NCI-H1105 (cell line): ENCODE measurements at places on chromosomes 2 and 18.

- no peak for DNase-seq
Measured at GRCh38 chr2:232459419-232460035, 3.6 kb downstream of the ALPI start.

- DNase-seq, result no peak
Measured at GRCh38 chr2:20349513-20349921, 1.1 kb downstream of the PUM2 start.

GRCh38 chr2:196935432-196935831 lies 8.9 kb upstream of the PGAP1 start:
- no peak for DNase-seq

GRCh38 chr2:94996305-94997100 lies 29.0 kb upstream of the MAL start:
- no peak for DNase-seq

DNA sequence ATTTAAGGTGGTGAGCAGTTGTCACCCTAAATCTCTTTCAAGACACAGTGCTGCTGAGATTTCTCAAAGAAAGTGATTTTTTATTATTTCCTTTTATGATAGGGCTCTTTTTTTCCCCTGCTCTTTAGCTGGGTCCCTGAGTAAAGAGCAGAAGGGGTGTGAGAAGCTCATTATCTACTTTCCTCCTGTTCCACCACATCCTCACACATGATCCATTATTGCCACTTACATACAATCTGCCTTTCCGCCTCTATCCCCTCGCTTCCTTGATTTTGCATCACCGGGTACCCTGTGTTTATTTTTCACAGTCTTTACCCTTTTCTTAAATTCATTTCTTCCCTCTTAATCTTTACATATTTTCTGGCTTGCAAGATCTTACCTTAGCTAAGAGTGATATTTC lies 93.9 kb upstream of the CCDC85A start:
- no peak for DNase-seq

DNA sequence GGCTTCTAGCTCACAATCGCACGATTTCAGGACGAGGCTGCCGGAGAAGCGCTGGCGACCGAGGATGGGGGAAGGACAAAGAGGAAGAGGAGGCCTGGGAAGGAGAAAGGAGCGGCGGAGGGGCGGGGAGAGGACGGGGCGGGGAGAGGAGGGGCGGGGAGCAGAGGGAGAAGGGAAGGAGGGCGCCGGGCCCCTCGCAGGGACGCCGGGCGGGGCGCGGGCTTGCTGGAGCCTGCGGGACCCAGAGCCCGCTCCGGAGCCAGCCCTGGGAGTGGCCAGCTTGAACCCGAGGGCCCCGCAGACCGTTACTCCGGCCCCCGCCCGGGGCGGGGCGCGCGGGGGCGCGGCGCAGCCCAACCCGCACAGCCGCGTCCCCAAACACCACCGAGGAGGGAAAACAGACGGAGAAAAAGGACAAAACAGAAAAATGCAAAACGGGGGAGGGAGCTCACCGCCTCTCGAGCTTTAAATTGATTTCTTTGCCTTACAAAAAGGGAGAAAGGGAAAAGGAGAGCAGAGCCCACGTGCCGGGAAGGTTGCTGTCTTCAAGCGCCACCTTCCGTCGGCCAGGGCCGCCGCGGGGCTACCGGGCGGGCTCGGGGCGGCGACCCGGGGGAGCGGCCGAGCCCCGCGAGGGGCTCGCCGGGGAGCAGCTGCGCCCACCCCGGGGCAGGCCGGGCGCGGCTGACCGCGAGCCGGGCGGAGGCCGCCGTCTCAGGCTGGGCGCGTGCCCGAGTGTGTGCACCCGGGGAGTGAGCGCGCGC lies 781 bp upstream of the SOX11 start:
- DNase-seq, result no peak

DNA sequence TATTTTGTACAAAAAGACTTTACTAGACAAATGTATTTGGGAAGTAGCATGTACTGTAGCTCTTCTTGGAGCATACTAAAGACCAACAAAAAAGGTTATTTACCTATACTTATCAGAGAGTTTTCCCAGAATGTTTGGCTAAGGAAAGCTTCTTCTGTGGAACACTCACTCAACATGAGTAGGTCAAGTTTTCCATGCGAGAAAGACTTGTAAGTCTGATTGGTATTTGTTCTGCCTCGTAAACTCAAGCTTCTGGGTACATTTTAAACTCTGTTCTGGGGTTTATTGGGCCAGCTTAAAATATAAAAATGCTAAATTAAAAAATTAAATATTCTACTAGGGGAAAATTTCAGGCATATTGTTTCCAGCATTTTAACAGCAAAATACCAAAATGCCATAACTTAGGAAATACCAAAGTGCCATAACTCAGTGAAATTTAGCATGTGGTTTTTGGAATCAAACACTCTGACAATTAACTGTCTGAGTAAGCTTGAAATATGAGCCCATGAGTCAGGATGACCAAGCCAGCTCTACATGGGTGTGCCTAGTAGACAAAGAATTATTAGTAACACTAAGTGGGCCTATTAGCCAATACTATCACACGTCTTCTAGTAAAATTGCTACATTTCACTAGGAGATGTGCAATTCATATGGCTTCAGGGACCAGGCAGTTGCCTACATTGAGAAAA lies 47.3 kb upstream of the SERPINE2 start:
- DNase-seq, result no peak

GRCh38 chr18:59627414-59627813 lies 69.8 kb downstream of the CCBE1 start:
- DNase-seq, result no peak

DNA sequence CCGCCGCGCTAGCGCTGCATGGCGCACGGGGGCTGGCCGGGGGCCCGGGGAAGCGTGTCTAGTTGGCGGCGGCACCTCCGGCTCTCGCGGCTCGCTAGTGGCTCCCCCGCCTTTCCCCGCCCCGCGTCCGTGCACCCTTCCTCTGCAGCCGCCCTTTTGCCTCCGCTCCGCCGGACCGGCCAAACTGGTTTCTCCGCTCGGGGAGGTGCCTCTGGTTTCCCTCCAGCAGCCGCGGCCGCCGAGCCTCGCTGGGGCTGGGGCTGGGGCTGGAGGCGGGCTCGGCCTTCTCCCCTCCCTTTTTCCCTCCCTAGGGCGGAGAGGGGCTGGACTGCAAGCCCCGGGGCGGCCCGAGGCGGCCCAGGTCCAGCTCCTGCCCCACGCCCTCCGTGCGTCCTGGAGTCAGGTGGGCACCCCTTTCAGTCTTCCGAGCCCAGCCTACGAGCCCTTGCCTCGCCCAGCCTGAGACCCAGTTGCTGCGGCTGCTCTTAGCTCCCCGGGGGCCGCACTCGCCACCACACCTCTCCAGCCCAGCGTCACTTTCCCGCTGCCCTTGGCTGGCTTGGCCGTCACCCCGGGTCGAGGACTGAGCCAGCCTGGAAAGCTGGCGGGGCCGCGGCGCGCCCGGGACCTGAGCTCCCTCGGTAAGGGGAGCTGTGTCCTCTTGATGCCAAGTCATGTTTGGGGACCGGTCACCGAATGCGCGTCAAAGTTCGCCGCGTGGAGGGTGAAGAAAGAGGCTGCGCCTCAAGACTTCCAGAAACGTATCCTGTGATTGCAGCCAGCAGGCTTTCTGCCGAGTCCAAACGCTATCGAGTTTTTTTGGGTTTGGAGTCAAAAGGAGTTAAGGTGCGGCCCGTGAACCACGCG lies at the start of gene ATP8B1:
TSS of gene ATP8B1 (minus strand) at position 213 of the 867 bp plus-strand sequence. CDS start 71,508 bp downstream, outside the sequence.
- DNase-seq, result peak; percentile 90

GRCh38 chr18:22113144-22113844 lies 56.1 kb upstream of the GATA6 start:
- DNase-seq, result no peak

GRCh38 chr2:27441226-27441926 lies 805 bp upstream of the KRTCAP3 start:
- no peak for DNase-seq

- no peak for DNase-seq
Measured at GRCh38 chr2:45153121-45153520, 143.9 kb upstream of the SIX2 start.

GRCh38 chr2:195457873-195458272 lies 199.2 kb upstream of the SLC39A10 start:
- DNase-seq, result no peak

- DNase-seq, result no peak
Measured at GRCh38 chr2:106552921-106553320, 65.8 kb downstream of the CD8B2 start.

DNA sequence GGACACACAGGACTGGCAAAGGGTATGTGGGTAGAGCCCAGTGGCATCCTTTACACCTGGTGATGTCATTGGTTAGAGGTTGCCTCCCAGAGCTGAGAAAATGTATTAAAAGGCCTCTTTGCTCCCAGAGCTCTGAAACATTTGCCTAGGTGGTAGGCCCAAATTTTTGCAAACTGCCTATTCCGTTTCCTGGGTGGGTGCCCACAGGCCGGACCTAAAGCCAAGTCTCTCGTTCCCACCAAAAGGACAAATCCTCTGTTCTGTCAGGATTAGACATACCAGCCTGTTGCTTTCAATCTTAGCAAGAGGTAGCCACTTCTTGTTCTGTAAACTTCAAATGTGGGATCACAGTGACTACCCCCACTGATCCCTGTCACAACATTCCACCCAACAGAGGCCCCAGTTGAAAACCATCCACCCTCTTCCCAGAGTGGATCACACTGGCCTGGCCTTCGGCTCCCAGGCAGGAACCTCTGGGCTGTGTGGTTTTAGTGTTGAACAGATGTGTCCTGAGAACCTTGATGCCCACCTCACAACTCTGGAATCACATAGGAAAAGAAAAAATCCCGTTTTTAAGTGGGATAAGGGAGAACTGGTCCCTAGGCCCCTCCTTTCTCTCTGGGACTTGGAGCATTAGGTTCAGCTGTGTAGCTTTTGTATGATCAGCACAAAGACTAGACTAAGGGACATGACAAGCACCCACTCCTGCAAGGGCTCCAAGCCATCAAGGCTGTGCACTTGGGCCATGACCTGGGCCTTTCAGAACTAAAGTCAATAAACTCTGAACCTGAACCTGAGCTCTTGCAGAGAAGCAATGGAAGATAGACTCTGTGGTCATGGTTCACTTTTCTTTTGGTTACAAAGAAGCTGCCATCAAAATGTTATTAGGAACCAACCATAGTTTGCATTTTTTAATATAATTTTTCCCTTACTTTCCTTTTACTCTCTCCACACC lies 211.3 kb downstream of the CYP26B1 start:
- DNase-seq, result no peak

- DNase-seq, result no peak
Measured at GRCh38 chr2:191436368-191437055, 191.3 kb downstream of the MYO1B start.

- DNase-seq, result no peak
Measured at GRCh38 chr2:190137561-190137960, 75.0 kb upstream of the MSTN start.
